Astrocyte of the spinal cord (primary cell): ENCODE measurements at places on chromosomes 12 and 14.
A peak's percentile ranks its signal among the peaks of the same experiment; 100 is the strongest.

DNA sequence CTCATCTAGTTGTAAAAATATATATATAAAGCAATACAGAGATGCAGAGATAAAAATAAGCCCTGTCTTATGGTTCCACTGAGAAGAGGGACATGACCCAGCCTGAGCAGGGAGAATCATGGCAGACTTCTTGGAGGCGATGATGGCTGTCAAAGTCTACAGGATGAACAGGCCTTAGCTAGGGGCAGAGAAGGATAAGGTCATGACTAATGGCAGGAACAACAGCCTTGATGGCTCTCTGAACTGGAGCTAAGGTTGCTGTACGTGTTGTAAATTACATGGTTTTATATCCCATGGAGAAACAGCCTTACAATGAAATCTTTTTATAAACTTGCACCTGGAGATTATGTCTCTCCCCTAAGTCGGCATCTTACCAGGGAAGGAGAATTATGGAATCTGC is 32.4 kb downstream of the FOXN3 start:
- no peak for DNase-seq

DNA sequence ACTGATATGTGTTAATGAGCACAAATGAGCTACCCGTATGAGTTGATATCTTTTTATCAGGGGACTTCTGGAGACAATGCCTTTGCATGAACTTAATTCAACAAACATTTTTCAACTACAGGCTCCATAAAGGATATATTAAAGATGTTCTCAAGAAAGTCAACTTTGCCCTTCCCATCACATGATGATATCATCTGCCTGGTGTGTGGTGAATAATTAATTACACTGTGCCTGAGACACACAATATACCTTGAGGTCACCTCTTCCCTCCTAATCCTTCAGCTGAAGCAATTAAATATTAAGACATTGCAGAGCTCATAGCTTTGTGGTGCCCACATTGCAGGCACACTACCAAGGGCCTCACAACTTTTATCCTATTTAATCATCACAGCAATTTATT is 22.3 kb upstream of the NTF3 start:
- DNase-seq = no peak

GRCh38 chr14:98977451-98977850 is 294.5 kb downstream of the BCL11B start:
- no peak for DNase-seq

DNA sequence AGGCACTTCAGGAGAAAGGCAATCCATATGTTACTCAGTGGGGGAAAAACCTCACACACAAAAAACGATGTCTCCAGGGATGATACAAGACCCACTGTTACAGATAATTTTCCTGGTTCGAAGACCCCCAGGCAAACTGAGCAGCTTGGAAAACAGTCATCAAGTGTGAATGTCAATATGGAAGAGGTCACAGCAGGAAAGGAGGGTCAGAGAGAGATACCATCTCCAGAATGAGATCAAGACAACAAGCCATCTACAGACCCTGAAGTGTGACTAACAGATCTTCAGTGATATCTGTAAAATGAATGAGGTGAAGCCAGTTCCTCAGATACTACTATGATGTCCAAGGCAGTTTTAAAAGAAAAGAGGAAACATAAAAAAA is 28.6 kb downstream of the GNS start:
- DNase-seq = no peak

GRCh38 chr12:52342781-52343490 is 21.7 kb upstream of the KRT83 start:
- DNase-seq = no peak

- DNase-seq = peak; percentile 63
Measured at GRCh38 chr12:15788233-15789219, 662 bp downstream of the EPS8 start.

GRCh38 chr12:101582937-101583336 is 11.8 kb upstream of the MYBPC1 start:
- no peak for DNase-seq

GRCh38 chr12:4648104-4648500 is 749 bp downstream of the AKAP3 start:
- DNase-seq = no peak

- no peak for DNase-seq
Measured at GRCh38 chr12:116517431-116518045, 41.6 kb upstream of the MAP1LC3B2 start.

- no peak for DNase-seq
Measured at GRCh38 chr12:49288922-49289555, 5.9 kb upstream of the PRPH start.

GRCh38 chr14:95481391-95482022 is 34.9 kb downstream of the SYNE3 start:
- no peak for DNase-seq

DNA sequence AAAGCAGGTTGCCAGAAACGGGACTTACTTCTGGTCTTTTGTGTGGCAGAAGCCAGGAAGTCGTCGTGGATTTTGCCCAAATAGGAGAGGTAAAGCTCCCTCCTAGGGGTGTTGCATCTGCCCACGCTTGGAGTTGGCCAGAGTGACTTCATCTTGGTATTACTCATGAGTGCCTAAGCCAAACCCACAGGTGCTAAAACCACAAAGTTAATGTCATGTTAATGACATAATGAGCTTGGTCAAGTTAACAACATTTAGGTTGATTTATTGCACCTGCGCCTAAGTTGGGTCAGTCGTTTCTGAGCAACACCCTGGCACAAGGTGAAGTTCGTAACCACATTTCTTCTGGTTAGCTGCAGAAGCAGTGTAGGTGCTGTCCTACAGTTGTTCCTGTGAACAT is 225.2 kb downstream of the FUT8 start:
- peak; percentile 45 for DNase-seq

- DNase-seq = no peak
Measured at GRCh38 chr12:75704208-75704607, 192.8 kb upstream of the KRR1 start.

GRCh38 chr12:51351913-51352532 is 5.5 kb upstream of the CELA1 start:
- DNase-seq = peak; percentile 65

DNA sequence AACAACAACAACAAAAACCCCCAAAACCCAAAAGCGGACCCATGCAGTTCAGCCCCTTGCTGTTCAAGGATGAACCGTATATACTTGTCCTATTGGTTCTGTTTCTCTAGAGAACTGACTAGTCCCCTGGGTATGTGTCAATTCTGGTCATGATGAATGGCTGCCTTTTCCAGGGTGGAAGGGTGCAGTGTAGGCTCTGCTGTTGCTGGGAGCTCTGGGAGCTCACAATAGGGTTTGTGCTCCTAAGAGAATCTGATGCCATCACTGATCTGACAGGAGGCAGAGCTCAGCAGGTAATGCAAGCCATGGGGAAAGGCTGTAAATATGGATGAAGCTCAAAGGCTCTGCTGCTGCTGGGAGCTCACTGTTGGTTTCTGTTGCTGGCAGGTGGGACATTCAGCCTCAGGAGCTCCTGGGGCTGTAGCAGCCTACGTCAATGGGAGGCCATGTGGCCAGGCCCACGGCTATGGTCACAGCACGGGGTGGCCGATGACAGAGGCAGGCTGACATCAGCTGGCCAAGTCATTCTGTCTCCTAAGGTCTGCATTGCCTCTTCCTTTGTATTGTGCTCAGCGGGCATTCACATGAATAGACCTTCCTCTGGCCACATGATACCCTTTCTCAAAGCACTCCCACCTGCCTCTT is 37.9 kb downstream of the DLK1 start:
- no peak for DNase-seq

DNA sequence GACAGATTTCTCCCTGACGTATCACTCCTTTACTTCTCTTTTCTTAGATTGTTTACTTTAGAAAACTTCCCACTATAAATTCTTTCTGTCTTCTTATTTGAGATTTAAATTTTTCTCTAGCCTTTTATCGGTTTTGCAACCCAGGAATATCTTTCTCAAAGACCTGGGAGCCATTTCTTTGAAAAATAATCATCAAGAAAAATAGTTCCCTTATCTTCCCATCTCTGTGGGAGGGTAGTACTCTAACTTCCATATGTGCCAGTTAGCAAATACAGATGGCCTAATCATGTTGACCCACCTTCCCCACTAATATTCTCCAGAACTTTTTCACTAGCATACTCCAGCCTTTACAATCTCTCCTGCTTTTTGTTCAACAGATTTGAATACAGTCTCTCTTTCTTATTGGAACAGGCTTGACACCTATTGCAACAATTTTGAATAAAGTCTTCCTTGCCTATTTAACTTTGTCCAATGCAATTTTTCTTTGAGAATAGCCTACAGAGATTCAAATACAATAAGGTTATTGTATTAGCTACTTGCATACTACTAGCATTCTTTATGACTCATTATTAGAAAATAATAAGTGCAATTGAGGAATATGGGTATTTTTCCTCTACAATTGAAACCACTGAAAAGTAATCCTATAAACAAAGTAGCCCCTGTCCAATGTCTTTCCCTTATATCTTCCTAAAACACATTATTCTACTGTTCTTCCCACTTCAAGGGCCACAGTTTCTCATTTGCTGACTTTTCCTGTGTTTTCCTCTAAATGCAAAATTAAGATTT is 27.4 kb upstream of the KLRB1 start:
- no peak for DNase-seq

GRCh38 chr12:67655829-67656228 is 7.3 kb downstream of the DYRK2 start:
- DNase-seq = no peak

- DNase-seq = no peak
Measured at GRCh38 chr12:24931666-24932405, 17.1 kb downstream of the BCAT1 start.

DNA sequence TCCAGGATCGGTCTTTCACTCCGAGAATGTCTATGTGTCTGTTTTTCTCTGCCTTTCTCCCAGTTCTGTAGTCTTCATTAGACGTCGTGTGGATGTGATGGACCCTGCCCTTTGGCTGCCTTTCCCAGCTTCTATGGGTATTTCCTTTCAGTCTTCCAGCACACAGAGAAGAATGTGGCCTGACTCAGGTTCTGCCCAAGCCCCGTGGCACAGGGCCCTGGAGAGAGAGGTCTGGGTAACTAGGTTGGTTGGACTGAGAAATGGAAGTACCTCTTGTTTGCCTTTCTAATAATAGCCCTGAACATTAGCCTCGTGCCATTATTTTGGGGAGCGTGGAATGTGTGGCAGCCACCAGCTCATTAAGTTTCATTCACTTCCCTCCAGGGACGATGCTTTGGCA is 3.8 kb downstream of the FOXJ2 start:
- DNase-seq = no peak

DNA sequence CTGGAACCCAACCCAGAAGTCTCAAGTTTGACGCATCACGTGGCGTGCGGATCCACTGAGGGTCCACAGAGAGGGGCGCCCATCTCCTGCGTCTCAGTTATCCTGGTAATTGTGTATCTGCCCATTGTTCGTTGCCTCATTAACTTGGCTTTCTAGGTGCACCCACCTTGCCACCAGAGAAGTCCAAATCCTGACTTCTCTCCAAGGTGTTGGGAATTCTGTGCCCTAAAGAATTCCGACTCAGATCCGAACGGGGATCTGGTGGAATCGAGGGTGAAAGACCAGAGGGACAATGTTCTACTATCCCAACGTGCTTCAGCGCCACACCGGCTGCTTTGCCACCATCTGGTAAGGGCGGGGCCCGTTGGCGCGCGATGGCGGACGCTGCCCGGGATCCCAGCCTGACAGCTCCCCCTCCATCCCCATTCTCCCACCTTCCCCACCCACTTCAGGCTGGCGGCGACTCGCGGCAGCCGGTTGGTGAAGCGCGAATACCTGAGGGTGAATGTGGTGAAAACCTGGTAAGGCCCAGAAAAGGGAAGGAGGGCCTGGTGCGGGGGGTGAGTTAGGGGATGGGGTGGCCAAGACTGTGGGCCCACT is 481 bp downstream of the REC8 start:
- DNase-seq = no peak

DNA sequence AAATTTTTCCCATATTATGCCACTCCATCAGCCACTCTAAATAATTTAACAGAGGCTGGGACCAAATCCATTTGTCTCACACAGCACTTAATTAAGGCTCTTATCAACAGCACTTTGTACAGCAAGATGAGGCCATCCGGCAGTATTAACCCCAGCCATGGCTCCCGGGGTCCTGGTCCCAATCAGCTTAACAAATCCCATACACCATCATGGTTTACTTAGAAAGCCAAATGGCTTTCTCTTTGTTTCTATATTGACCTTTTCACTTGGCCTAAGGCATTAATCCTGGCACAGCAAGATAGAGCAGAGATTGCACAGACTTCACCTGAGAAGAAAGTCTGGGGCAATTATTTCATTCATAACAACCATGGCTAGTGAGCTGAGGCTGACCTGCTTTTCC is 38.6 kb downstream of the SPTSSA start:
- no peak for DNase-seq

DNA sequence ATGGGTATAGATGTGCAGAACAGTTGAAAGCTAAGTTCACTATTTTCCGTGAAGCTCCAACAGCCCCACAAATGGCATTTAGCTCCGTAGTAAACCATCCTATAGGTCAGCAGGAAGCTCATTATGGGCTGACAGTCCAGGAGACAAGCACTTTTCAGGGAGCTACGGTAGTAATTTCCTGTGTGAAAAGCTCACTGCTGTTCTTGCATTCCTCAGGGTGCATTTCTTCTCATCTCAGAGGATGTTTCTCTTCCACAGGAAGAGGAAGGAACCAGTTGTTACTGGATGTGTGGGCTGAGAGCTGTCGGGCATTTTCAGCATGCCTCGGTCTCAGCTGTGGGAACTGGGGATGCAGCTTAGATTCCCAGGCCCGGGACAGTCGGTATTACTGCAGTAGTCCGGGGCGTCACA is 72.8 kb downstream of the GALNT4 start:
- DNase-seq = peak; percentile 75

- peak; percentile 32 for DNase-seq
Measured at GRCh38 chr14:67133595-67134441, 55.4 kb upstream of the GARIN2 start.
